ENCODE measurements at places on chromosomes 3 and 15.

DNA sequence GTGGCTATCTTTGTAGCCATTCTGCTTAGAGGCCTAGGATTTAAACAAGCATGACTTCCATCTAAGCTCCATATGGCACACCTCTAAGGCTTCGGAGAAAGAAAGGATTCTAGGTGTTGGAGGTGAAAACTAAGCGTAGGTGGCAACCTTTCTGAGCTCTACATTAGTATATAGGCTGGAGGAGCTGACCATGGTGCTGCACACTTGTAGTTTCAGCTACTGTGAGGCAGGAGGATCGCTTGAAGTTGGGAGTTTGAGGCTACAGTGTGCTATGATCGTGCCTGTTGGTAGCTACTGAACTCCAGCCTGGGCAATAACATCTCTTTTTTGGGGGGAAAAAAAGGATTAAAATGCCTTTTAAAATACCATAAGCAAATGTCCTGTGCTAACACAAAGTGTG is 7.4 kb downstream of the EAF1 start:
- DNase-seq = no peak

DNA sequence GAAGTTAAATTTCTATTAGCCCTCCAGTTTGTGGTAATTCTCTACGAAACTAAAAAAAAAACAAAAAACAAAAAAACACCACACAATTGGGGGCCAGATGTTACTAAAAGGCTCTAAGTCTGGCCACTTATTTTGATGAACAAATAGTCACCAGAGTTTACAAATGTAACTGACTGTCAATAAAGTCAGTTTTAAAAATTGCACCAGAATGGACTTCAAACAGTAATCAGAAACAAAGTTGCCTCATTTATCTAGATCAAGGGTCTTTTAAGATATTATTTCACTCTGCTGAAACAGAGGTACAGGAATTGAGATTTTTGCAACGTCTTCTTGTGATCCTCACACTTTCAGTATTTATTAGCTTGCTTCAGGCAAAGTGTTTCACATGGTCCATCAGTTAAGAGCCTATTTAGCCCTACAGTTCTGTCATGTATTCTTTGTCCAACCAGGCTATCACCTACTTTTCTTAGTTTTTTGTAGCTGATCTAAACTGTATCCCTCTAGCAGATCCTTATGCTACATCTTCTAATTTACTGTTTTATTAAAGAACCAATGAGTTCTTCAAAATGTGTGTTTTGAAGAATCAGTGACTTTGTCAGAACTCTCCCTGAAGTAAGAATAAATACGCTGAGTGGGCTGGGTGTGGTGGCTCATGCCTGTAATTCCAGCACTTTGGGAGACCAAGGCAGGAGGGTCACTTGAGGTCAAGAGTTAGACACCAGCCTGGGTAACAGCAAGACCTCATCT is 74.7 kb downstream of the ANKRD28 start:
- no peak for DNase-seq

GRCh38 chr3:42094691-42095391 is 3.7 kb downstream of the TRAK1 start:
- DNase-seq = no peak

GRCh38 chr3:51686512-51687215 is 15.6 kb downstream of the TEX264 start:
- peak; percentile 49 for DNase-seq

DNA sequence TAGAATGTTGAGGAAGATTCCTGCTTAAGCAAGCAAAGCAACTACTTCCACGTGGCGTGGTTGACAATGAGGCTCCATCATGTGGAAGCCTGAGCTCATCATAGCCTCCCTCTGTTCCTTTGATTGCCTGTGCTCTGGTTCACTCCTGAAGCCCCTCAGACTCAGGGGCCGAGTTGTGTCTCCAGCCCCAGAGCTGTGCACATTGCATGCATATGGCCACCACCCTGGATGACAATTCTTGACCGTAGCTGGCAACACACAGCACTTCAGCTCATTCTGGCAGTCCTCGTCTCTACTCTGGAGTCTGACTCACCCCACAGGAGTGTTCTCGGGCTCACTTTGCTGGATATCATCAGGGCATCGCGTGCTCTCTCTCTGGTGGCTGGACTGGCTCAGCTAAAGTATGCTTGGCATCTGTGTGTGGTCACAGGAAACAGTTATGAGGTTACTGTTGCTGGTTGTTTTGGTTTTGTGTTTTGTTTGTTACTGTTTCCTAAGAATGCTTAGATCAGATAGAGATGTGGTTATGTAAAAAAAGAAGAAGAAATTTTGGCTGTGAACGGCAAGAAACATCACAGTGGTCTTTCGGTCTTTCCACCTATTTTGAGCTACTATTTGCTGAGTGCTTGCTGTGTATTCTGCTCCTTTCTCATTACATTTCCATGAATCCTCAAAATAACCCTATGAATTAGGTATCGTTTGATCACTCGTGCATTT is 41.6 kb upstream of the MRPS22 start:
- no peak for DNase-seq

DNA sequence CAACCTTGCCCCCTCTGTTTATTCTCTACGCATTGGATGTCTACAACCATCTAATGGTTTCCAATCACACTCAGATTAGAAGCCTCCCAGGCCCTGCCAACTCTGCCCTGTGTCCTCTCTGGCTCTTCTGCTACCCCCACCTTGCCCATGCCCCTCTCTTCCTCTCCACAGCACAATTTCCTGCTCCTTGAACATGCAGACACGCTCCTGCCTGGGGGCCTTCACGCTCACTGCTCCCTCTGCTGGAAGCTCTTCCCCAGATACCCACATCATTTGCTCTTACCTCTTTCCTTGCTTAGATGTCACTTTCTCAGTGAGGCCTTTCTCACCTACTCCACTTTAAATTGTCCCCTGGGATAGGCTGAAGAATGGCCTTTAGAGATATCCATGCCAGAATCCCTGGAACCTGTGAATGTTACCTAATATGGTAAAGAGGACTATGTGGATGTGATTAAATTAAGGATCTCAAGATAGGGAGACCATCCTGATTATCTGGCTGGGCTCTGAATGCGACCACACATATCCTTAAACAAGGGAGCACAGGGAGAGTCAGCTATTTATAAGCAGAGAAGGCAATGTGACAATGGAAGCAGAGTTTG is 9.9 kb downstream of the KY start:
- DNase-seq = no peak

DNA sequence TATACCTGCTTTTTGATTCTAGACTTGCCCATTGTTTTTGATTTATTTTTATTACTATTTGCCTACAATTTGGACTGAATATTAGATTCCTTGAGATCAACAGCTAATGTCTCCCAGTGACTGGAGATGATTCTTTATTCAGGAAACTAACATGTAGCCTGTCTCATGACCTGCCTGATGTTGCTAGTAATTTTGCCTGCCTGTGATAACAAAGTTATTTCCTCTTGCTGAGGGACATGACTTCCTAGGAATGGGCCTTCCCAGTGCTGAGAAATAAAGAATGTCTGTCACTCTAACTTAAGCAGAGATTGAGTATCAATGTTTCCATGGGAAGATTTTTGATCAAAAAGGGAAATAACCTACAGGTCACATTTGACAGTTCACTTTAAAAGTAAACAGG is 13.4 kb upstream of the NPHP3 start:
- DNase-seq = no peak

- no peak for DNase-seq
Measured at GRCh38 chr3:159964166-159964973, 24.3 kb upstream of the IL12A start.

GRCh38 chr3:119557877-119558269 is 1.5 kb downstream of the CD80 start:
- DNase-seq = no peak

GRCh38 chr3:195893516-195893915 is 14.8 kb downstream of the TNK2 start:
- DNase-seq = no peak

DNA sequence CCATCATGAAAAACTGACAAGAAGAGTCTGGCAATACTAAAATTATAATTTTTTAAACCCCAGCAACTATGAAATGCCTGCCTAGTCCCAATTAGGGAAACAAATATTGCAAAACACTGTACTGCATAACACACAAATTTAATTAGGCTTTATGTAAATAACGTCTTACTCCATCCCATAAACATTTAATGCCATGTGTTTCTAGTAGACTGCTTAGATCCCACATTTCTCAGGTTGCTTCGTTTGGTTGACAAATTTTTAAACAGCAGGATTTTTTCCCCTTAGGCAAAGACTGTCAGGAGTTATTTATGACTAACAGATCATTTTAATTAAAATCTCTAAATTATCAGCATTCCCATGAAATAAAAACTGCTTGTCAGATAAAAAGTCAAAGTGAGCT is 29.9 kb downstream of the EIF2AK4 start:
- no peak for DNase-seq

GRCh38 chr3:35549690-35550089 is 89.6 kb upstream of the ARPP21 start:
- DNase-seq = no peak

DNA sequence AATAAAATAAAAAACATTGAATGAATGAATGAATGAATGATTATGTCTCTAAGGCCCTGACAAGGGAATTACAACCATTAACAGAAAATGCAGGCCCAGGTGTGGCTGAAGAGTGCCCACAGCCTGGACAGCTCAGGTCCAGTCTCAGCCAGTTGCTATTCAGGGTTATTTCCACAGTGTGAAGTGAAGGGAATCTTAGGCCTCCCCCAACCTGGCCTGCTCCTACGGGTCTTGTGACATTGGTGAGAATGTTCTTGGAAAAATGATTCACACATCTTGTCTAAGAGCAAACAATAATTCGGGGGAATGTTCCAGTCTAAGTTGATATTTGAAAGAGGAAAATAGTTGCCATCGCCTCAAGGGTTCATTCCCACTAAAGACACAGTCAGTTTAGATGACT is 37.0 kb downstream of the MINDY4B start:
- DNase-seq = no peak

DNA sequence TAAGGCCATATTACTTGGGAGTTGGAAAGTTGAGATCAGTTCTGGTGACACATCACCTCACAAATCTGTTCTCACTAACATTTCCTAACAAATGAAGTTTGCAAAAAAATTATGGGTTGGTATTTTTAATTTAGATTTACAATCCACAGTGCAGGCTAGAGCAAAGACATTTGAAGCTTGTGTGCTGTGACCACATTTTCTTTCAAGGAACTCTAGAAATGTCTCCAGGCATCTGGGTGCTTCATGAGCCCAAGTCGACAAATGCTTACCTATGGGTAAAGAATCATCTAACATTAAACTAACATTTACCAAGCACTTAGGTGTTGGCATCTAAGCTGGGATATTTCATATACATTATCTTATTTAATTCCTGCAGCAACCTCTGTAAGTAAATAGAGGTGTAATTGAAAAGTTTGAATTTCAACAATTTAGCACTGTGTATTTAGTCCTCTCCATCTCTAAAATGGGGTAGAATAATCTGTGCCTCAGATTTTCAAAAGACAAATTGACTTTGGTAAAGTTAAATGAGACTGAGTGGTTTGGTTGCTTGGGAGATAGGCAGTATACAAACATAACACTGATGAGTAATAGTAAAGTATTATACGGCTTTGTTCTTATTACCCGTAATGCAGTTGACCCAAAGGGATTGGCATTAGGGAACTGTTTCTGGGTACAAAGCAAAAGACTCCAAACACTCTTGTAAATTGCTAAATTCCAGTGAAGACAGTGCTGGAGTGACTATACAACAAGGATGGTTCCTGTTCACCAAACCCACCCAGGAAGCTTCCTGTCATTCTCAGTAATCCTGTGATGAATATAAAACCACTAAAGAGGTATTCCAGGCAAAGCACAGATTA is 162.5 kb downstream of the TPRG1 start:
- DNase-seq = no peak

GRCh38 chr15:41945731-41946130 is 26.6 kb downstream of the EHD4 start:
- no peak for DNase-seq

- no peak for DNase-seq
Measured at GRCh38 chr3:72163809-72164634, 379.1 kb upstream of the PROK2 start.

- no peak for DNase-seq
Measured at GRCh38 chr3:14224895-14225294, 46.3 kb downstream of the LSM3 start.

- DNase-seq = no peak
Measured at GRCh38 chr15:77737238-77738037, 104.7 kb upstream of the LINGO1 start.

Data from stimulated activated CD4-positive, alpha-beta T cell treated with anti-CD3 and anti-CD28 coated beads, TNF-alpha, amount 100 ng/mL, for 4 hours (primary cell).